ENCODE measurements at places on chromosomes 16 and 17.
A peak's percentile ranks its signal among the peaks of the same experiment; 100 is the strongest.

- DNase-seq = no peak
Observed at GRCh38 chr17:59825533-59826322, 67.0 kb downstream of the TUBD1 start.

- DNase-seq = no peak
Observed at GRCh38 chr16:23469814-23470213, 16.8 kb upstream of the COG7 start.

DNA sequence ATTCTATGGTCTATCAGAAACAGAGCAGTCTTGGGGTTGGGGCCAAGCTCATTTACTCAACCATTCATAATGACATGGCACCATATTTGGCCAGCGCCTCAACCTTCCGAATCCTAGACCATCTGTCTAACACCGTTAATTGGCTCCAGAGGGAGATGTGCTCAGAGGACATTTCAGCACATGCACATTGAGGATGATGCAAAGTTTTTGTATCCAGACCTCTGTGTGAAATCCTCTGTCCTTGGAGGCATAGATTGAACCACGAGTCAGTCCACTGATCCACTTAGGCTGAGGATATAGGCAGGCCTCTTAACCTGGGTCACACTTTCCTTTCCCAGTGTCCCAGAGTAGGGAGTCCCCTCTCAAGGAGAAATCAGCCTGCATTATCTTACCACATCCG lies 85.5 kb downstream of the SHISA6 start:
- DNase-seq = no peak

GRCh38 chr17:57811638-57812280 lies 38.1 kb downstream of the MRPS23 start:
- DNase-seq = no peak

- no peak for DNase-seq
Observed at GRCh38 chr16:2231016-2231931, 5.0 kb upstream of the DNASE1L2 start.

GRCh38 chr16:50281391-50282009 lies 15.1 kb downstream of the ADCY7 start:
- no peak for DNase-seq

- no peak for DNase-seq
Observed at GRCh38 chr16:4913130-4913773, 23.7 kb downstream of the PPL start.

DNA sequence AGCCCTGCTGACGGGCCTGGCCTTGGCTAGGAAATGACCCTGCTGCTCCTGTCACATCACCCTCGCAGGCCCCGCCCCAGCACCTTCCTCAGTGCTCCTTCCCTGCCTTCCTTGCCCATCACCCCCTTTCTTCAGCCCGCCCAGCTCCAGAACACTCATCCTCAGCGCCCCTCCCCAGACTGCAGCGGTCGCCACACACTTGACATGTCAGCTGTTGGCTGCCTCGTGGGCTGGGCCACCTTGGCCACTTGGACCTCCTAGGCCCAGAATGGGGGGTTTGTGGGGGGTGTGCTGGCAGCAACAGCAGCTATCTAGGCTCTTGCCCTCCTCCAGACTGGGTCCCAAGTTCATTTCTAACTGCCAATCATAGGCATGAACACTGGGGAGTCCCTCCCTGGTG lies 10.6 kb downstream of the ELMO3 start:
- DNase-seq = no peak

DNA sequence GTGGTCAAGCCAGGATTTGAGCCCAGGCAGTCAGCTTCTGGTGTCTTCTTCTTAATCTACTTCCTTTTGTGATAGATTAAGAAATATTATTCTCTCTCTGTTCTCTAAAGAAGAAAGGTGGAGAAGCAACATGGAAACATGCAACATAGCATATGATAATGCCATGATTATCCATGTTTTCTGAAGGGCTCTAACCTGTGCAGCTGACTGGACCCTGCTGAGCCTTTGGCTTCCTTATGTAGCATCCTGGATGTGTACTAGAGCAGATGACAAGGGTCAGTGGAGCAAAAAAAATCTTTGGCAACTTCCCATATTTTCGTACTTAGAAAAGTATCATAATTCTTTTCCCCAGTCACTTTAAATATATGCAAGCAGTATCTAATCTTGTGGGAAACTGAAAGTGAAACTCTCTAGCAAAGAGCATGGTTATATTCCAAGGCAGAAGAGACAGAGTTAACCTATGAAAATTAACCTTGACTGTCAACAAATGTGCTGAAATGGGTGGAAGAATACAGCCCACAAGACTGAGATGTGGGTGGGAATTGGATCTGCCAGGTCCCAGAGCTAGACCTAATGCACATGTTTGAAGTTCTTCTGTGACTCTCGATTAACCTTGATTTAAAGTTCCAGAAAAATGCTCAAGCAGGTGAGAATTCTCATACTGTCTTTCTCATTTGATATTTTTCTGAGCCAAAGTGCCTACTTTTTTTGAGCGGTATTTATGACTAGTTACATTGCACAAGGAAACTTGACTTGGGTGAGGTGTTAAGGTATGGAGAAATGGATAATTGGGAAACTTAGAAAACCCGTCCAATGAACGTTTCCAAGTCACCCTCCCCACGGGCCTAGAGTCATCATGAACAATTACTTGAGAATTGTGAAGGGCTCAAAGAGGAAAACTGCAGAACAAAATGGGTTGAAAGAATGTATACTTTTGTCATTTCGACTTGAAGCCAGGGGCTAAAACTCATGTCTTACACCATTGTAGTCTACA lies 248.6 kb downstream of the FTO start:
- peak; percentile 59 for DNase-seq

GRCh38 chr16:15536843-15537242 lies 102.5 kb downstream of the BMERB1 start:
- DNase-seq = no peak

GRCh38 chr16:77353587-77354263 lies 81.1 kb downstream of the ADAMTS18 start:
- DNase-seq = no peak

GRCh38 chr17:14672830-14673229 lies 371.9 kb downstream of the HS3ST3B1 start:
- DNase-seq = no peak

GRCh38 chr17:8847891-8848290 lies 19.6 kb downstream of the PIK3R6 start:
- no peak for DNase-seq

GRCh38 chr17:79891113-79891730 lies 52.0 kb upstream of the CBX4 start:
- no peak for DNase-seq

GRCh38 chr16:11481987-11482386 lies 104.7 kb downstream of the LITAF start:
- DNase-seq = no peak

- no peak for DNase-seq
Observed at GRCh38 chr17:64356776-64357175, 33.9 kb downstream of the PECAM1 start.

GRCh38 chr17:44901411-44901921 lies 2.2 kb upstream of the EFTUD2 start:
- DNase-seq = no peak

GRCh38 chr17:78113804-78114785 lies 14.5 kb downstream of the TMC6 start:
- DNase-seq = no peak

GRCh38 chr16:28003923-28004322 lies 59.6 kb downstream of the GSG1L start:
- no peak for DNase-seq

DNA sequence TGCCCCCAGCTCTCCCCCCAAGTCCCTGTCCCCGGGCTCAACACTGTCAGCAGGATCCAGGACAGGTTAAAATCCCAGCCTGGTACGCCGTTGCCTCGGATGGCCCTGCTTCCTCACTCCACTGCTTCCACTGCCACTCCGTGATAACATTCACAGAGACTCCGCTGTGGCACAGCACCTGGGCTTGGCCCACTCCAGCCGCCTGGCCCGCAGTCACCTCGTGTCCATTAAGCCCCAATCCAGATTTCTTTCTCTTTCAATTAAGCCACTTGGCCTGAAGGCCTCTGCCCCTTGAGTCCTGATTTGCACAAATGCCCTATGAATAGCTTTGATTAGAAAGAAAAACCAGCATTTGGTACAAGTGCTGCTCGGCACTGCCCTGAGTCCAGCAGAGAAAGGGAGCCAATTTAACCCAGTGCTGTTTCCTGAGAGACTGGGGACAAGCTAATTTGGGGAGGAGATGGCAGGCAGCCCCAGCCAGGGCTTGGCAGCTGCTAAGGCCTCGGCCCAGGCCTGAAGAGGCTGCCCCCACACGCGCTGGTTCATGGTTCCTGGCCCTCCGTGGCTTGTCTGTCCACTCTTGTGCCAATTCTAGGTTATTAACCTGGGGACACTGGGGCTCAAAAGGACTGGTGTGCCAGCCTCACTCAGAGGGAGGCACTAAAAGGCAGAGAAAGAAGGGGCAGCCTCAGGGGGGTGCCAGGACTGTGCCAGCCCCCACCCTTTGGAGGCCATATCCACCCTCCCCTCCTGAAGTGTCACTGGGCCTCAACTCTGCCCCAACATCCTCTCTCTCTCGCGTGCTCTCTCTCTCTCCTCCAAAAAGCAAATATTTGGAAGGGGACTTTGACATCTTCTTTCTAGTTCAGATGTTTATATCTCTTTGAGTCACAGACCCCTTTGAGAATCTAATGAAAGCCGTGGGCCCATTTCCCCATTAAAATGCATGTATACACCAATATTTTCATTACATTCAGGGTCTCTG lies 29.8 kb upstream of the SPPL2C start:
- no peak for DNase-seq

DNA sequence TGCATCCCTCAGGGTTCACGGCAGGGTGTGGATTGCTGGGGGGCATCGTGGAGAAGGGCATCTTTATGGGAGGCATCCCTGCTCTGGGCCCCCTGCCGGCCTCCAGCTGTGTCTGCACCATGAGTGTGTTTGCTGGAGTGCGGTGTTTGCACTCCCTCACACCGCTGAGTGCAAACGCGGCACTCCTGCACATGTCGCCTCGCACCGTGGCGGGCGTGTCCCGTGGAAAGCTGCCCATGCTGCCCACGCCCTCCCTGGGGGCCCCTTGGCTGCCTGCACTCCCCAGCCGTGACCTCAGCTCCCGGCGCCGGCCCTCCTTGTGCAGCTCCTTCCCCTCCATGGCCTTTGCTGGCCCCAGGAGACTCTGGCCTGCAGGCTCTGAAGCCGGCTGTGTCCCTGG lies 74.6 kb upstream of the ZNF750 start:
- DNase-seq = no peak

DNA sequence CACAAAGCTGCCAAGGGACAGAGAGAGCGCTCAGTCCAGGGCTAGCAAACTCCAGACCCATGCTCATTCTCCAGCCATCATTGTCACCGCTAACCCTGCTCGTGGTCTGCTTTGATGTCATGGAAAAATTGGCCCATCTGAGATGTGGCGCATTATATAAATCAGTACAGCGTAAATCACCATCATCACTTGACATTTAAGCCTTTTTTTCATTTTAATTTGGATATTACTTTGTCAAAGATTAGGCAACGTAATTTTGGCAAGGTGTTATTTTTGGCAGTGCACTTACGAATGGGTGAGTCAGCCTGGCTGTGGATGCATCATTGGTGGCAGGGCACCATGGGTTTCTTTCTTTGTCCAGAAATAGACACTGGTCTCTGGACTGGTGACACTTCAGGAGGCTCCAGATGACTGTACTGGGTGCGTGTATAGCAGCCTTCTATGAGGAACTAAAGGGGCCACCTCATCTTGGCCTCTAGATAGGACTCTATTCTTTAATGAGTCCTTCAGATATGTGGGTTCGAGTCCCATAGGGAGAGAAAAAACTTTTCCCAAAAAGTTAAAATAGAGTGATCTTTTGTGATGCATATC lies 166.3 kb downstream of the MSI2 start:
- no peak for DNase-seq

DNA sequence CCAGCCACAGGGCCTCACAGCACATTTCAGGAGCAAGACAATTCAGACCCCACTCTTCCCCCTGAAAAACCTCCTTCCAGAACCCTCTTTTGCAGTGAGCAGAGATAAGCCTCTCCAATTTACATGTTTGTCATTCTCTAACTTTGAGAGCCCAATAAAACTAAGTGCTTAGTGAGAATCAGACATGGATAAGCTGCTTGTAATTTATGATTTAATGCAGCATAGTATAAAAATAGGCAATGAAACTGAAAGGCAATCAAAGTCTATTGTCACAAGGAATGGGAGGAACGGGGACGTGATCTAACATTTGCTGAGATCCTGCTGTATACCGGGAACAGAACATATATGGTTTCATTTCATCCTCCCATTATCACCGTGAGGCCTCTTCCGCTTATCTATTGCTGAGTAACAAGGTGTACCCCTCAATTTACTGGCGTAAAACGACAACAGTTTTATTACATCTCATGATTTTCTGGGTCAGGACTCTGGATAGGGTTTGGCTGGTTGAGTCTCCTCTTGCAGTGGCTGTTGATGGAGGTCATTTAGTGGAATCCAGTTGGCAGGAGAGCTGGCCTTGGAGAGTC lies 597.4 kb downstream of the MAF start:
- DNase-seq = peak; percentile 20

DNA sequence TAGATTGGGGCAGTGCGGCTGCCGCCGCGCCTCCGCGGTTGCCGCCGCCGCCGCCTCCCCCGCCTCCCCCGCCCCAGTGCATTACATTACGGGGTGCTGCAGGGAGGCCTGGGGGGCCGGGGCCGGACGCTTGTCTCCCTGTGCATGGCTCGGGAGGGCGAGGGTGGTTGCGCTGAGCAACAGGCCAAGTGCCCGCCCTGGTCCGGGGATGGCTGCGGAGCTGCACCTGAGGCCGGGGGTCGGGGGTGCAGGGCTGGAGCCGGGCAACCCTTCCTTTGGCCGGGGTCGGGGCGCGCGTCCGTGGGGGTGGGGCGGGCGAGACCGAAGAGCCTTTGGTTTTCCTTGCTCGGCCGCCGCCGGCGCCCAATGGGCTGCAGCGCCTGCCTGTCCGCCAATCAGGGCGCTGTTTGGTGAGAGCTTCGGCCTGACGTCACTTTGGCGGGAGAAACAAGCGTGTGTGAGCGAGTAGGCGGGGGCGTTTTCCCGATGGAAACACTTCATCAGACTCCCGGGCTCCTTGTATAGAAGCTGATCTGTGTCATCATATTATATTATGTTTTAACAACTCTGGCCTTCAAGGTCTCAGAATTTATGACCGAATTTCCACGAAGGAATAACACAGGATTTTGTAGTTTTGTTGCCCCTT lies 941 bp upstream of the FBXL20 start:
- DNase-seq = peak; percentile 95

DNA sequence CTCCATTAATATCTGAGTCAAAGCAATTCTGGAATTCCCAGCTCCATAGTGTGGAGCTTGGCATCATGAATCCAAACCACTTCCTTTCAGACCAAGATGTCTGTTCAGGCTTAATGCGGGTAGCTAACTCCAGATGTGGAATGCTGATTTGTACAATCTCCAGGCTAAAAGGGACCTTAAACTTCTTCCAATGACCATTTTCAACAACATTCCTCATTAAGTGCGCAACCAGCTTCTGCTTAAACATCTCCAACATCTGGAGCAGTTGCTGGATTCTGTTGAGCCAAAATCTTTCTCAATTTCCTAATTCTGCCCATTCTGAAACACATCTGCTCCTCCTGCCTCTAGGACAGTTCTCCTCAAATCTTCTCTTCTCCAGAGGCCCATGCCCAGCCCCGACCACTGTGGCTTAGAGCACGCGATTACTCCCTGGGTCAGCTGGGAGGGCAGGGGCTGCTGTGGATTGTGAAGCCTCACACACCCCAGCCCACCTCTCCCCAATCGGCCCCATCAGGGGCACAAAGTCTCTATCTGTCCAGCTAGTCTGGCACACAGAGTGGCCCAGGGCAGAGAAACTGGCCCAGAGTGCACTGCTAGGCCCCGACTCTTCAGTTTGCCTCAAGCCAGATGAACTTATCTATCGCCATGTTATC lies 36.2 kb downstream of the ASPA start:
- DNase-seq = no peak

Data from small intestine (tissue), 16 donors.